Stimulated activated CD8-positive, alpha-beta memory T cell treated with anti-CD3 and anti-CD28 coated beads, Interleukin-7, amount 100 ng/mL, for 24 hours (primary cell): ENCODE measurements at places on chromosomes 12 and 14.

DNA sequence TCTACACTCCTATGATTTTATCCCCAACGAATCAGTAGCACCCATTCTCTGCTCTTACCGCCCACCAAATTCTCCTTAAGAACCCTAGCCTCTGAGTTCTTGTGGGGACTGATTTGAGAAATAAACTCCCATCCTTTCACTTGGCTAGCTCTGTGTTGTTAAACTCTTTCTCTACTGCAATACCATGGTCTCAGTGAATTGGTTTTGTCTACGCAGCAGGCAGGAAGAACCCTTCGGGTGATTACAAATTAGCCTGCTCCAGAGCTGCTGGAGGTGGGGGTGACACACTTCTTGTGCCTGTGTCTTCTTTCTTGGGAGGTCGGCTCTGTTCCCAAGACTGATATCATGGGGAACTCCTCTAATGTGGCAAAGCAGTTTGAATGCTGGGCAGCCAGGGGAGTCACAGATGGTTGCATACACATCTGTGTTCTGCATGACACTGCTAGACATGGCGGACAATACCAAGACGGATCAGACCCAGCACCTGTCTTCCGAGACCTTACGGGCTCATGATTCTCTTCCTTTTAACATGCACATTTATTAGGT lies 1.6 kb upstream of the C1S start:
- DNase-seq: no peak

- DNase-seq: no peak
These were observed 310.1 kb downstream of the SYT1 start for GRCh38 chr12:79174626-79175025.

- DNase-seq: no peak
These were observed 552.3 kb downstream of the SLC16A7 start for GRCh38 chr12:60148109-60148508.

DNA sequence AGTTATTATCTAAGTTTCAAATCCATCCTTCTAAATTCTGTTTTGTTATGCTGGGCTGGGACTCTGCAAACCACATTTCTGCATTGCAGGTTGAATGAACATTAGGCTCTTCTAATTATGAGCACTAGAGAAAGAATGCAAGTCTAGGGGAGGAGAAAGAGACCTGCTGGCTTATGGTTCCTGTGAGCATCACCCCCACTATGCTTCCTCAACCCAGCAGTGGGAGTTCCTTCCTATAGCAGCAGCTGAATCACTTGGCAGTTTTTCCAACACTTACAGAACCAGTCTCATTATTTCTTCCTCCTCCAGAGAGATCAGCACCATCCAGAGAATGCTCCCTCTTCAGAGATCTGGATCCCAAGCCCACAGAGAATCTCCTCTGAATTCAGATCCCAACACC lies 297.7 kb upstream of the CLEC14A start:
- DNase-seq: no peak

DNA sequence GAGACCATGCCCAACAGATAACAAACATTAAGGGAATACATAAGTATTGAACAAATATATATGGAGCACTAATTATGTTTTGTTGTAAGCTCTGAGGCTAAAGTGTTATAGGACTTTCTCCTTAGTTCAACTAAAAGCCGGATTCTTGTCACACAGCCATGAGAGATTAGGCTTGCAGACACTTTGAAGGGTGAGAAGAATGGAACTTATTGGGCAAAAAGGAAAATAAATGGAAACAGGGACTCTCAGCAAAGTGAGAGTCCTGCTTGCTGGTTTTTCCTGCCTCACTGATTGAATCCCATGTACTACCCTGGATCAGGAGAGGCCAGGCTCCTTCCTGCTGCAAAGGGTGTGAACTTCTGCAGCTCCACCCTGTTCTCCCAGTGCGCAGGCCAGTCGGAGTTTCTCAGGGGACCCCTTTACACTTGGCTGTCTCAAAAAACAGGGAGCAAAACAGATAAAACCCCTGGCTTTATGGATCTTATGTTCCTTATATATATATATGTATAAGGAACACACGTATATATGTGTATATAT lies 77.1 kb upstream of the FUT8 start:
- DNase-seq: no peak

DNA sequence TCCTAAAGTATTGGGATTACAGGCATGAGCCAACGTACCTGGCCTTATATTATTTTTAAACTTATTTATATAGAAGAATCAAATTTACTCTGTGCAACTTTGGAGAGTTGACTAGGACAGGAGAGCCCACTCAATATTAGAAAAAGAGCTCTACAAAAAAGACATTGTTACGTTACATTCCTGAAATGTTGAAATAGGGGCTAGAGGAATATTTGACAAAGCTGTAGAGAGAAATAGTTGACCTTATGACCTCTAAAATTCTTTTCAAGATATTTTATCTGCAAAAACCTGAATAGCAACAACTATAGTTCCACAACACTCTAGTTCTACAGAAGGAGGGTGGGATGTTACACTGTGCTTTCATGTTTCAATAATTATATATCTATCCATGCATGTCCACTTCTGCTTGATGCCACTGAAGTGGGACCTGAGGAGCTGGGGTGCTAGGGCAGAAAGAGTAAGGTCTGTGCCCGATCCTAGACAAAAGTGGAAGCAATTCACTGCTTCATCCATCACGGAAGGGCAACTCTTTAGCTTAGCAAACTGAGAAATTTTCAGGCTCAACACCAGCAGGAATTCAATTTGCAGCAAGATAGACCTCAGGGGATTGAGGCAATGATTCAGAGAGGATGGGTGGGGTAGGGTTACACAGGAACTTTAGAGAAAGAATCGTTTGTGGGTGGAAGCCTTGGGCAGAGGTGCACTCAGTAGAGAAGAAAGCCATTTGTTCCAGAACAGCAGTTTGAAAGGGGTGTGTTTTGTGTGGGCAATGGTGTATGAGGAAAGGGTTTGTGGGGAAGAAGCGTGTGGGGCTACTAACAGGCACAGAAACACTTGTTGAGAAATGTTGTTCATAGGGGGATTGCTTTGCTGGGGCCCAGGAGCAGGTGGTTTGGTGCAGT lies 16.0 kb upstream of the RNASE10 start:
- DNase-seq: no peak

DNA sequence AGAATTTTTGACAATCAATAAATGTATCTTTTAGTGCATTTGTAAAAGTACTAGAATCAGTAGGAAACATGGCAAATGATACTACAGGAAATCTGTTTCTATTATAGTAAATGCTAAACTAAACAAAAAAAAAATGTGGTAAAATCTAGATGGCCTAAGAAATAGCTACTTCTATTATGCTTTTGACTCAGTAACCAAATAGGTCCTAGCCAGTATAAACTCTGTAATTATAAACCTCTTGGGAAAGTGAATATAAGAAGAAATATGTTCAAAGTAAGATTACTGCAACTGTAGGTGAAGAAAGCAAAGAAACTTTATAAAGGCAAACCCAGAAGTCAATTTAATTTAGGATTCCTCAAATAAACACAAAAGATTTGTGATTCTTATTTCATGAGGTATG lies 581.2 kb downstream of the LRFN5 start:
- no peak for DNase-seq

DNA sequence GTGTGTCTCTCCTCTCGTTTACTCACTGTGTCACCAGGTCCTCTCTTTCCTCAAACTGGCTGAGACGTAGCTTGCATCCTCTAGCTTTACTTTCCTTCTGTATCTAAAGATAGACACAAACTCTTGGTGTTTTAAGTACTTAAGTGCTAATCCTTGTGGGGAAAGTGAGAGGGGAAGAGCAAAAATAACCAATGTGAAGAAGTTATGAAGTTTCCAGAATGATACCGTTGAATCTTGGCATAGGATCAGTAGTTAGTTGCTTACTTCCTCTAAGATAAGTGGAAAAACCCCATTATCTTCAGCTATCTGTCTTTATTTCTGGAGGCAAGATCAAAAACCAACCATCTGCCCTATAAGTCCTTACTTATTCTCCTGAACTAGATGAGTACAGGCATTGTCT lies 10.6 kb downstream of the FAR2 start:
- DNase-seq: no peak

- DNase-seq: no peak
These were observed 68.6 kb upstream of the MAX start for GRCh38 chr14:65170768-65171507.

GRCh38 chr12:100656141-100656540 lies 82.7 kb downstream of the GAS2L3 start:
- DNase-seq: no peak

DNA sequence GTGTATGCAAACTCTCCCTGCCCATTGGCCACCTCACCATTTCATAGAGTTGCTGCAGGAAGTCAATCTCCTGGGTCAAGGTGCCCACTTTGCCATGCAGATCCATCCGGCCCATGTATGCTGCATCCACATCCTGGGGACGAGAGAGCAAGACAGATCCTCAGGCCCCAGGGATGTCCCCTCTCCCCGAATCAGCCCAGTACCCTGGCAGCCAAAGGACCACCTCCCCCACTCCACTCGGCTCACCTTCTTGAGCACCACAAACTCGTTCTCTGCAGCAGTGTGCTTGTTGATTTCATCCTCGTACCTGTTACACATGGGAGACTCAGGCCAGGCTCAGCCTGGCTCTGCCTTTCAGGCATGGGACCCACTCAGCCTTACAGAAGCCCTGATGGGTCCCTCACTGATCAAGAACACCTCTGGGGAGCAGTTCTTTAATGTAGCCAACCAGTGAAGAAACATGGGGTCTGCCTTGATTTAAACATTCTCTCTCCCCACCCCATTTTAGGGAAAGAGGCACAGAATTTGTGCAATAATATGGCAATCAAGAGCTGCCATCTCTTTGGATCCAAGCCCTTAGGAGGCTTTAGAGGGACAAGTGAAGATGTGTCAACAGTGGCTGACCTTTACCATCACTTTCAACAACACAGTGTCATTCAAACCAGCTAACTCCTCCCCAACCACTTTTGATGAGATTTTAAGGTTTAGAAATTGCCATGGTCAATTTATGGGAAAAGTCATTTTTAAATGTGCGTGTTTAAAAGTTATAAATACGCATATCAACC lies 3.9 kb downstream of the KRT79 start:
- DNase-seq: no peak

DNA sequence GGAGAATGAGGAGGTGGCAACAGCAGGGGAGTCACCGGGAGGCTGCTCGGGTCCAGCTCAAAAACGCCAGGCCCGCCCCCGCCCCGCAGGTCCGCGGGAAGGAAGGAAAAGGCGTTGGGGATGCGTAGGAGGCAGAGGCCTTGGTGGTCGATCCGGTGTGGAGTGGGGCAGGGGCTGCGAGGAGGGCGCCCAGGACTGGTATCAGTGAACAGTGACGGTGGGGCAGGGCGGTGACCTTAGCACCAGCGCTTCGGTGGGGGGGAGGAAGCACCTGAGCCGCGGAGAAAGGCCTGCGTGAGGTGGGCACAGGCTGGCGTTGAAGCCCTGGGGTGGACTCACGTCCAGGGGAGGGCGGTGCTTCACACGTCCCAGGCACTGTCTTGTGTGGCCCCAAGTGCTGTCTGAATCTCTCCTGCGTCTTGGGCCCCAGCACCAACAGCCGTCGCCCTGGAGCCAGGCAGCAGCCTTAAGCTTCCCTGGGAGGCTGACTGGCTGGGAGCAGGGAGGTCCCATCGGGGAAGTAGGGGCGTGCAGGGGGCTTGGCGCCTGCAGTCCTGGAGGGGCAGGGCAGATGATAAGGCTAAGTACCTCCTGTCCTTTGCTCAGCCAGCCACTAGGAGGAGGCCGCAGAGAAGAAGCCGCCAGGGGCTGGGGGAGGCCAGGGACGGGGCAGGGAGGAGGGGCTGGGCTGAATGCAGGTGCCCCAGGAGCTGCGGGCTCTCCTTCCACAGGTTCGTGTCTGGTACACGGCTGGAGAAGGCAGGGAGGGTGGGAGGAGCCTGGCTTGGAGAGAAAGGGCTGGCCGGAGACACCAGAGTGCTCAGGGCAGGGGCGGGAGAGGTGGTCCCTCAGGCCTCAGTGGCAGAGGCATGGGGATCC lies 26.5 kb downstream of the ZBTB42 start:
- DNase-seq: no peak

GRCh38 chr14:23153851-23154796 lies 29.3 kb downstream of the SLC7A8 start:
- DNase-seq: no peak

DNA sequence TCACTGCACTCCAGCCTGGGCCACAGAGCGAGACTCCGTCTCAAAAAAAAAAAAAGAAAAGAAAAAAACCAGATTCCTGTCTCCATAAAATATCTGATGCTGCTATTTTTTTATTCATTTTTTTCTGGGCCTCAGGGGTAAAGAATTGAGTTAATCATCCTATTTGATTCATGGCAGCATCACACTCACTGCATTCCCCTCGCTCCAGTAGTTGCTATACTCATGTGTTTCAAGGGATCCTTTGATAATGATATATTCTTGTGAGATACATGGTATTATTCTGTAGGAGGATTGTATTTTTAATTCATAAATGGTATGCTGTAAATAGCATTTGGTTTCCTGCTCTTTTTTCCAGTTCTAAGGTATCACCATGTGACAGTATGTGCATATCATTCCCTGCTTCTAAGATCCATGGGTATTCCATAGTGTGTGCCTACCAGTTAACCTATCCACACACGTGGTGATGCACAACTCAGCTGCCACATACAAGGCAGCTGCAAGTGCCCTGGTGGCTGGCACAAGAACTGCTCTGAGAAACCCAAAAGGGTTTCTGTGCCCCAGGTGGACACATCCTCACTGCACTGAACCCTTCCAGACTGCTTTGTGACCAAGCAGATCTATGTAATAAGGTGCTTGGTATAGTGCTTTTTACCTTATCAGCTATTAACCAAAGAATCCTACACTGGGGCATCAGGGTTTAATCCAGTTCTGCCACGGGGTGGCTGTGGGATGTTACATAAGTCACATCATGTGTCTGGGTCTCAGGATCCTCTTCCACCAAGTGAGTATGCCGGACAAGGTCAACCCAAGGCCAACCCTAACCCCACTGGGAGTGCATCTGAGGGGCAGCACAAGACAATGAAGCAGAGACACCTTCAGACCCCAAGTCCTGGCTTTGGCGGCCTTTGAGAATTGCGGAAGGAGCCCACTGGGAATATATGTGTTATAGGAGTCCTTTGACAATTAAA lies 74.6 kb downstream of the ZFP36L1 start:
- DNase-seq: no peak

DNA sequence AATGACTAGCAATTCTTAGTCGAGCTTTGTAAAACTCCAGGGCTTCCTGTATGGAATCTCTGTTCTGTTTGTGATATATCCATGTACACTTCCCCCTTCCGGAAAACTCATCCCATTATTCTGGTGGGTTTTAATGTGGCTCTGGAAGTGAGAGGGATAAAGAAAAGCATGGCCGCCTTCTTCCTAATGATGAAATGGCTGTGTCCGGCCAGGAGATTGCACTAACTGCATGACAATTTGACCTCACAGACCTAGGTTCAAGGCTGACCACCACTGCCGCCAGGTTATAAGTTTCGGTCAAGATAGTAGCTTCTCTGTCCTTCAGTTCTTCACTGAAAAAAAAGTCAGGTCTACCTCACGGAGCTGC lies 41.0 kb upstream of the NPAS3 start:
- DNase-seq: no peak

DNA sequence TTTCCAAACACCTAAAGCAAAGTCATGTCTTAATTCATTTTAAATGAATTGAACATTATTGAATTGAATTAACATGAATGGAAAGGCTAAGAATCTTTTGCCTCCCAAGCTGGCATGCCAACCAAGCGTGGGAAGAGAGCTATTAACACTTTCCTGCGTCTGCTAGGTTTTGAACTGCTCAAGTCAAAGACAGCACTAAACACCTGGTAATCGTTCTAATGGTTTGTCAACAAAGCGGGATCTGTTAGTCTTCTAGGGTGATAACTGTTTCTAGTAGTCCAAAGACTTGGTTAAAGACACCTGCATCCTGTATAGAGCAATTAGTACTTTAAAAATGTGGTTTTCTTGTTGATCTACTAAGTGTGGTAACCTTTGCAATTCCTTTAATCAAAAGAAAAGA lies 164.2 kb upstream of the HMGA2 start:
- no peak for DNase-seq

GRCh38 chr12:19129486-19130223 lies at the start of gene PLEKHA5:
Gene PLEKHA5 (plus strand): TSS chr12:19129733. CDS start chr12:19129800, 67 bp downstream.
- no peak for DNase-seq
